Gastrocnemius medialis (tissue), 4 donors: ENCODE measurements at places on chromosomes 3 and 15.

GRCh38 chr3:71565316-71565715 lies 18.2 kb downstream of the FOXP1 start:
- DNase-seq, result no peak

DNA sequence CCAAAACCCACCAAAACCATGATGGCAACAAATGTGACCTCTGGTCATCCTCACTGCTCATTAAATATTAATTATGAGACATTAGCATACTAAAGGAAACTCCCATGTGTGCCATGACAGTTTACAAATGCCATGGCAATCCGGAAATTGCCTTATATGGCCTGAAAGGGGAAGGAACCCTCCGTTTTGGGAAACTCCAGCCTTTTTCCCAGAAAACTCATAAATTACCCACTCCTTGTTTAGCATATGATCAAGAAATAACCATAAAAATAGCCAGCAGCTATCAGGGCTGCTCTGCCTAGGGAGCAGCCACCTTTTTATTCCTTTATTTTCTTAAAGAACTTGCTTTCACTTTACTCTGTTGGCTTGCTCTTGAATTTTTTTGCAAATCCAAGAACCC lies 992.7 kb downstream of the NTRK3 start:
- DNase-seq, result no peak

DNA sequence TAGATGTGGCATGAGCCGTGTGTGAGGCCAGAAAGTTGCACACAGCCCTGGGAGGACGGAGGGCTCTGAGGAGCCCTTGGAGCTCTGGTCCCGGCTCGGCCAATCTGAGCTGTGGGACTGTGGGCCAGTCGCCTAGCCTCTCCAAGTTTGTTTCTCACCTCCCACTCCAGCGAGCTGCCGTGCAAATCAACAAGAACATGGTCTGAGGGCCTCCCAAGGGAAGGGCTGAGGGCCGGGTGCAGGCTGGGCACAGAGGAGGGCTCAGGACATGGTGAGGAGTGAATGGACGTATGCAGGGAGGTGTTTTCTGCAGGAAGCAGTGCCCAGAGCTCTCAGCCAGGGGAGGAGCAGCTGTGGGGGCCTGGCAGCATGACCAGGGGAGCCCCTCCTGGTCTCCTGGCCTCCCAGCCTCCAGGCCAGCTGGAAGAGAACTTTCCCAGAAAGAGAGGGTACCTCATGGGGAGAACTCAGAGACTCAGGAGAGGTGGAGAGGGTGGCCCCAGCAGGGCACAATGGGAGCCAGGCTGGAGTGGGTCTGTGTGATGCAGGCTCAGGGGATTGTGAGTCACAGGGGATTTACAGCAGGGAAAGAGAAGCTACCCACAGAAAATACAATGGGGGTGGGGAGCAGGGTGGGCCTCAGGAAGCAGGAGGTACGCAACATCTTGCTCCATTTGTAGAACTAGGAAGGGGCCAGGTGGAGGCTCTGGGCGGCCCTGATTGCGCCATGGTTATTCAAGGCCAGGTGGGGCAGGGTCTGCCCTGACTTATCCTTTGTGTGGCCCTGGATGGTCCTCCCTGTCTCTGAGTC lies 24.8 kb downstream of the PSTPIP1 start:
- DNase-seq, result peak; percentile 6

DNA sequence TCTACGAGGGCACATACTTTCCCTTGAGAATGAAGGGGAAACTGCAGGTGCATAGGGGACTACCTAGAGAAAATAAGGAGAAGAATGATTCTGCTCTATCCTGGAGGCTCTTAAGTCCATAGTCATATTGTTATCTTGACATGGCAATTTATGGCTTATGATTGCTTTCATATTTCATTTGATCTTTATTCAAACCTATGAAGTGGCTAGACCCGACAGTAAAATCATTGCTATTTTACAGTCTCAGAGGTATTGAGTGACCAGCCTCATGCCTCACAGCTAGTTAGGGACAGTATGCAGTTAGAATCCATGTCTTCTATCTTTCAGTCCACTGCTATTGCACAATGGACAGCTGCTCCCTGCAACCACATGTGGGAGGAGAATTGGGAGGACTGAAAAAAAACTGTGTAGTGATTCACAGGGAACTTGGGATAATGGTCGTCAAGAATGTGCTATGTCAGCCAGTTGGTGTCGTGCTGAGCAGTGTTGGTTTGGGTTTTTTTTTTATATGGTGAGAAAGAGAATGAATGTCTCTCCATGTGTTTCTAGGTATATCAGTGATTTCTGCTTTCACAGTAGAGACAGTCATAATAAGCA lies 63.2 kb upstream of the SPPL2A start:
- peak; percentile 38 for DNase-seq

- DNase-seq, result no peak
Observed at GRCh38 chr3:191958980-191959671, 498.2 kb downstream of the PYDC2 start.

DNA sequence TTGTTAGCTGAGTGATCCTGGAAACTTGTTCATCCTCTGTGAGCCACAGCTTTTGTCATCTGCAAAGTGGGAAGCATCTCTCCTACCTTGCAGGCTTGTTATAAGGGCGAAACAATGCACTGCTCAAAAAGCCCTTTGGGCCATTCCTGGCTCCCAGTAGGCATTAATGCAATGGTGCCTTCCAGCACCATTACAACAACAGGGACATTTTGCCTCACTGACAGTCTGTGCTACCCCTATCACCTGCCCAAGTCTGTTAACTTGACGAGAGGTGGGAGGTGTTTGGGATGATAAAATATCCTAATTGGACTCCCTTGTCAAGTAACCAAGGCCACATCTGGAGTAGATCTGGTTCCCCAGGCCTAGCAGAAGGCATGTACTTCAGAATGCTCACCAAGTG lies 44.2 kb downstream of the ZDHHC3 start:
- no peak for DNase-seq

- no peak for DNase-seq
Observed at GRCh38 chr15:56353119-56353518, 12.1 kb upstream of the TEX9 start.

- DNase-seq, result no peak
Observed at GRCh38 chr3:139975594-139976365, 40.8 kb downstream of the CLSTN2 start.

DNA sequence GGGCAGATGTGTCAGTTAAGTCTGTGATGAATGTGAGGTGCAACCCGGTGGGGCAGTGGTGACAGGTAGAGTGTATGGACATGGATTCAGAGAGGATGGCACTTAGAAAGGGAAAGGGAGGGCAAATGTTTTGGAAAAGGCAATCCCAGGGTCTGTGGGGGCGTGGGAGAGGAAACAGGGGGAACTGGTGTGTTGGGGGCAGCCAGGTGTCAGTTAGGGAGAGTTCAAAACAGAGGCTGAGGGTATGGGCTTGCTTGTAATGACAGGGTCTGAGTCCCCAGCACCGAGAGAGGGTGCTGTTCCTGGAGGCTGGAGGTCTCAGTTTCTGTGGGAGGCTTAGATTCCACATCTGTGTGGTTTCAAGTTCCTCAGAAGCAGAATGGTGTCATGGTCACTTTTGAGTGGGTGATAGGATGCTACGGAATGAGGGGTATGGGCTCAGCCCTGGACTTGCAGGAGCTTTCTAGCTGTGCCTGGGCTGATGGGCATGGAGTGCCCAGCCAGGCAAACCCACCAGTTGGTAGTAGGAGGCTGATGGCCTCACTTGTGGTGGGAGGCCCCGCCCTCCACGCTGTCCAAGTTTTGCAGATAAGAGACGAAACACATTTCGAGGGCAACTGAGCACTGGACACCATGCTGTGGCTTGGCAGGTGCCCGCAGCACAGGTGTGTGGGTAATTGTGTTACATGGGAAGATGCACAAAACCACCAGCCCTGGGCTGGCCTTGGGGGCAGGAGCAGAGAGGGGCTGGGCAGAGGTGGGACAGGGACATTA lies 209.4 kb downstream of the RPLP1 start:
- DNase-seq, result no peak

- DNase-seq, result no peak
Observed at GRCh38 chr3:145094355-145094941, 1066.5 kb downstream of the PLOD2 start.

DNA sequence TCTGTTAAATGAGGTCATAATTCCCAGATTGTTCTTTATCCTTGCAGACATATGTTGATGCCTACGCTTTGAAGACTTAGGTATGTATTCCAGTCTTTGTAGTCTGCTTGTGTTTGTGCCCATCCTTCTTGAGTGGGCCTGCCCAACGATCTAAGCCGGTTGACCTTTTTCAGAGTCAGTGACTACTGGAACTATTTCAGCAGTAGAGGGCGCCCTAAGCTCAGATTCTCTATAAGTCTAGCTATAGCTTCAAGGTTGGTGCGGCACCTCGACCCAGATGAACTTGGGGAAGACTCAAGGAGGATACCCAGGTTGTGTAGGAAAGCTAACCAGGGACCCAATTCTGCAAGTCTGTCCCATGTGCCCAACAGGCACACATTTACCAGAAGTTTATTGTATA lies 228.8 kb upstream of the PPP2R3A start:
- no peak for DNase-seq

GRCh38 chr15:100100926-100101325 lies 240.8 kb downstream of the ADAMTS17 start:
- no peak for DNase-seq

DNA sequence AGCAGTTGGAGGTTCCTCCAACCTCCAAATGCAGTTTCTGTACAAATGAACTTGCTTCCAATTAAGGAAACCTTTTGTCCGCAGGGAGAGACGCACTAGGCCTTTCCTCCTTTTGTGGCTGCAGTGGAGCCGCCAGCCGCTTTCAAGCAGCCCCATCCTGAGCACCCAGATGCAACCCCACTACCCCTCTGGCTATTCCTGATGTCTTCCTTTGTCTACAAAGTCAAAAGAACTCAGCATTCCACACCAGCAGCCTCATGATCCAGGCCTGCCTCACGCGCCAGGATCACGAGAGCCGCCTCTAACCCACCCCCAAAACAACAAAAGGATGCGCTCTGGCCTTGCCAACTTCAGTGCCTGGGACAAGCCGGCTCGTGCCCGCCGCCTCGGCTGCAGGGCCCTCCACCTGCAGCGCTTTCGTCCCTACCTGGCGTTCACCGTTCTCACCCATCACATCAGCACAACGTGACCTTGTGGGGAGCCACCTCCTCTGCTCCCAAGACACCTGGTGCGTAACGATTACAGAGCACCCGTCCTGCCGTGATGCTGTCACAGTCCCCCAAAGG lies 48.2 kb upstream of the MUC4 start:
- DNase-seq, result no peak

GRCh38 chr3:73610493-73610892 lies 14.2 kb downstream of the PDZRN3 start:
- DNase-seq, result no peak

DNA sequence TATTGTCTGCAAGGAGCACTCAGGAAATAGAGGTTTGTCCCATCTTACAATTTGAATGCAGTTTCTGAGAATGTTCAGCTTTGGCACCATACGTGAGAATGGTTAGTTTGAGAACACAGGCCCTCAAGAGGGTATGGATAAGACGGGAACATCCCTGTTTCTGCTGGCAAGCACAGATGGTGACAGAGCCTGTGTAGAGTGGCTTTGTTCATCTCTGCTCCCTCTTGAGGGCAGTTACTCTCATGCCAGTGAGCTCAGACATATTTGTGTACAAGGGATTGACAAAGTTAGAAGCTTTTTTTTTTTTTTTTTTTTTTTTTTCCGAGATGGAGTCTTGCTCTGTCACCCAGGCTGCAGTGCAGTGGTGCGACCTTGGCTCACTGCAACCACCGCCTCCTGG lies 71.5 kb upstream of the FILIP1L start:
- no peak for DNase-seq

DNA sequence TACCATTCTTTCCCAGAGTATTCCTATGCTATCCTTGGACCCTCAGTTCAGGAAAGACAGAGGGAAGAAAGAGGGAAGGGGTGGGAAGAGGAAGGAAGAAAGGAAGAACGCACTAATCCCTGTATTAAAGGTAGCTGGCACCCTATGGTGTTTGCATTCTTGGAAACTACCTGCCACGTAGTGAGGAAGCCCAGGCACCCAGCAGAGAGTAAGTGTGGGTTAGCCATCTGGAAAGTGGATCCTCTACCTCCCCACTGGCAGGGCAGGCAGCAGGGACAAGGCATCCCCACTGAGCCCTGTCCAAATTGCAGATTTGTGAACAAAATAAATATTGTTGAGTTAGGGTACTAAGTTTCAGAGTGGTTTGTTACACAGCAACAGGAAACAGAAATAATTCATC lies 8.8 kb downstream of the RBP1 start:
- DNase-seq, result no peak

GRCh38 chr15:69627548-69628158 lies 175.0 kb downstream of the RPLP1 start:
- no peak for DNase-seq

- DNase-seq, result no peak
Observed at GRCh38 chr3:181718987-181719911, 7.5 kb downstream of the SOX2 start.

- DNase-seq, result no peak
Observed at GRCh38 chr3:170178651-170179050, 2.9 kb downstream of the PHC3 start.

GRCh38 chr3:24394754-24395153 lies 99.9 kb downstream of the THRB start:
- DNase-seq, result no peak

DNA sequence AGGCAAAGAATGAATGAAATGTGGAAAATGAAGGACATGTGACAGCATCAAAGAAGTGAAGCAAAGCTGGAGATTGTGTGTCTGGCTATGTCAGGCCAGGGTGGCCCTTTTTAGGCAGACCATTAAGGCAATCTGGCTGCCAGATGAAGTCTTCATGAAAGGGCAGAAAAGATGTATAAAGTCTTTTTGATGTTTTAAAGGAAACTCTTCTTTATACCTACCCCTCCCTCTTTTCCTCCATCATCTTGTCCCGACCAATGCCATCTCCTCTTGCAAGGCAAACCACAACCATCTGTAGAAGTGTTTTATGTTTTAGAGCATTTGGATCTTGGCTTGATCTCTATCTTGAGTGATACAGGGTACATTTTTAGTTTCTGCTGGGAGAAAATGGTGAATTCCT lies 259.2 kb downstream of the LSAMP start:
- no peak for DNase-seq

DNA sequence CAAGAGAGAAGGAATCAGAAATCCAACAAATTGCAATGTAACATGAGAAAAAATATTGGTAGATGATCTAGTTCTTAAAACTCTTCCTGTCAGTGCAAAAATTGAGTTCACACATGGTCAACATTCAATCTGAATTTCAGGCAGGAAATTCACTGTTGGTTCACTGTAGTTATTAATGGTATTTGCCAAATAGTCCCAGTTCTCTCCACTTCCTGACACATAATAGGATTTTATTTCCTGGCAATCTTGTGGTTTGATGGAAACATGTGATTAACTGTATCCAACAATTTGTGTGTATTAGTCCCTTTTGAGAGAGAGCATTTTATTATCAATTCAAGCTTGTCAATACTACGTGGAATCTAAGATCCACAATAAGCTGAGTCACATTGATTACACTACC lies 1103.1 kb downstream of the ROBO2 start:
- no peak for DNase-seq

DNA sequence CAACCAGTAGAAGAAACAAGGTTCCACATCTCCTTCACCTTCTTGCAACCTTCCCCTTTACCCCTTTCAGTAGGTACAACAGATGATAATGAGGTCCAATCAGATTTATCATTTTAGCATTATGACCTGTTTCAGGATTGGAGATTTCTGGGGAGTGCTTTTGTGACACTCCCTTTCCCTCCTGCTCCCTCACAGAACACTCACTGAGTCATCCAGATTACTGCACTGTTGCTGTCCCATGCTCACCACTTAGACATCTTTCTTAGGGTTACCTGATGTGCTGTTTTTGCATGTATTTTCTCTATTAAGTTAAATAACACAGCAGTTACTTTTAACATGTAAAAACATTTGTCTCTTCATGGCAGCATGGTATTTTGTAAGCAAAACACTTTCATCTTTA lies 118.5 kb downstream of the MFSD1 start:
- DNase-seq, result no peak
